ENCODE measurements at places on chromosomes 6 and 20.

GRCh38 chr6:140845701-140846100 is 1287.0 kb upstream of the GJE1 start:
- no peak for DNase-seq

GRCh38 chr6:5453546-5453945 is 192.2 kb downstream of the FARS2 start:
- DNase-seq: no peak

DNA sequence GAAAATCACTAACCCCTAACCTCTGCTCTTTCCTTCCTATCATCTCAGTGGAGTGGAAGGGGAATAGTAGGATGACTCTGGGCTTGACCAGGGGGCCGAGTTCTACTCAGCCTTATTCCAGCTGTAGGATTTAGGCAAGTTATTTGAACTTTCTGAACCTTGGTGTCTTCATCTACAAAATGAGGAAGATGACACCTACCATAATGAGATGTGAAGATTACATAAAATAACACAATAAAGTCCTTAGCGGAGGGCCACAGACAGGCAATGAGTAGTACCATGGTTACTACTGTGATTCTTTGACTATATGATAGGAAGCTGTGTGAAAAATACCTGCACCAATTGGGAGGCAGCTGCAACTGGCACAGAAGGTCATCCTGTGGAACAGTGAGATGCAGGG is 53.6 kb upstream of the PIM1 start:
- no peak for DNase-seq

GRCh38 chr6:47836639-47837038 is 54.8 kb downstream of the OPN5 start:
- no peak for DNase-seq

DNA sequence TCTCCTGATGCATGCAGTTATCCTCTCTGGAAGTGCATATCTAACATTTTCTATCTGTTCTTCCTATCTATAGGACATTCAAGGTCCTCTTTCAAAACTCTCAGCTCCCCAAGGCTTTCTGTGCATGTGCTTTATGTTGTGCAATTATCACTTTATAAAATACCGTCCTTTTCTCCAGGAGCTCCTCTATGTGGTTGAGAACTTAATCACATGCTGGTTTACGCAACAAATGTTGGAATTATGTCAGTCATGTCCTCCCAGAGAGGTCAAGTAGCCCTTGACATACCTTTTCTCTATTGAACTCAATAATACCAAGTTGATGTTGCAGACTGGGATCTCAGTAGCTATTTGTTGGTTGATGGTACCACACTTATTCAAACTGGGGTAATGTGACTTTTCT is 388.4 kb downstream of the BTBD3 start:
- DNase-seq: no peak

GRCh38 chr6:118606268-118606667 is 45.1 kb downstream of the CEP85L start:
- DNase-seq: no peak

DNA sequence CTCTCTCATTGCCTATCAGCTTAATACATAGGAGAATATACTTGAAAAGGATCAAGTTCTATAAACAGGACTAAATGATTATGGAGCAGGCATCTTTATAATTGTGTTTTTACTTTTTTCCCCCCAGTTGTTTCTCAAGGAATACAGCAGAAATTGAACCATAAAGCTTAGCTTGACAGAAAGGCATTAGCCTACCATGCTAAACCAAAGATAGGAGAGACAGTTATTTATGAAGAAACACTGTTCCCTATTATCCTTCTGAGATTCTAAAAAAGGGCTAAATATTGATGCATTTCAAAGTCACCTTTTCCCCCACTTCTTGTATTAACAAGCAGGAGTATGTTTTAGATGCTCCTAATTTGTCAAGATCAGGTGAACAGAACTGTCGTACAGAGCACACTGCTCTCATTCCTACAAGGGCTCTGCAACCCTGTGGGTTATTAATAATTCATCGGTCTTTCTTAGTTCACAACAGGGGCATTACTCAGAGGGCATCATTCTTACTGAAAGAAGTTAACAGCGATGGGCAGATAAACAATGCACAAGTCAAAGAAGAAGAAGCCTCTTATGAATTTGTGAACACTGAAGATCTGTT is 38.7 kb downstream of the PRKN start:
- DNase-seq: no peak

DNA sequence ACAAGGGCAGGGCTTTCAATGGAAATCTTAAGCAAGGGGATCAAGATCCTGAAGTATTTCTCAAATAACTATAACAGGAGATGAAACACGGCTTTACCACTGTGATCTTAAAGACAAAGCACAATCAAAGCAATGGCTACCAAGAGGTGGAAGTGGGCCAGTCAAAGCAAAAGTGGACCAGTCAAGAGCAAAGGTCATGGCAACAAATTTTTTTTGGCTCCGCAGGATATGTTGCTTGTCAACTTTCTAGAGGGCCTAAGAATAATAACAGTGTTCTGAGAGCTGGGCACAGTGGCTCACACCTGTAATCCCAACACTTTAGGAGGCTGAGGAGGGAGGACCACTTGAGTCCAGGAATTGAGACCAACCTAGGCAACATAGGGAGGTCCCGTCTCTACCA is 54.1 kb downstream of the ILRUN start:
- no peak for DNase-seq

DNA sequence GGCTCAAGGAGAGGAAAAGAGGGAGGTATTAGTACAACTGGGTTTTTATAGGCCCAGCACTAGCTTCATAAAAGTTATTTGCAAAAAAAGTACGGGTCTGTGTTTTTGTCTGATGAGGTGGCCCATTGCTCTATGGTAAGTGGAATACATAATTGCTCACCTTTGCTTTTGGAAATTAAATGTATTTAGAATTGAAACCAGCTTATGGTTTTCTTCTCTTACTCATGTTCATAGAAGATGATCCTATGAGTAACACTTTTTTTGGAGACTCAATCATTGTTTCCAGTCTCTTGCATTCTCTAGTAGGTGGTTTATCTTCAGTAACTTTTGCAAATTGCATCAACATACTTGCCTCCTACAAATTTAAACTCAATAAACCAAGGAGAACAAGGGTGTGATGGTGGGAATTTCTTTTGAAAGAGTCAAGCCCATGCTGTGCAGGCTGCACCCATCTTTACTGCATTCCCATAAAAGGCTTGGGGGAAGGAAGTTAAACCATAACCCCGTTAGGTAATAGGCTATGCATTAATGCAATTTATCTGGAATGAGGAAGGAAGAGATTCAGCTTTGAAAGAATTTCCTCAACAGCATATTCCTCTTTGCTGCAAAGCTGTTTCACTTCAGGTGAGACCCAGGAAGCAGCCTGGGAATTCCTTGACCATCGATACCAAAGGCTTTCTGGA is 48.5 kb upstream of the EDN1 start:
- DNase-seq: no peak

- no peak for DNase-seq
Observed at GRCh38 chr6:40693768-40694167, 106.6 kb upstream of the LRFN2 start.

DNA sequence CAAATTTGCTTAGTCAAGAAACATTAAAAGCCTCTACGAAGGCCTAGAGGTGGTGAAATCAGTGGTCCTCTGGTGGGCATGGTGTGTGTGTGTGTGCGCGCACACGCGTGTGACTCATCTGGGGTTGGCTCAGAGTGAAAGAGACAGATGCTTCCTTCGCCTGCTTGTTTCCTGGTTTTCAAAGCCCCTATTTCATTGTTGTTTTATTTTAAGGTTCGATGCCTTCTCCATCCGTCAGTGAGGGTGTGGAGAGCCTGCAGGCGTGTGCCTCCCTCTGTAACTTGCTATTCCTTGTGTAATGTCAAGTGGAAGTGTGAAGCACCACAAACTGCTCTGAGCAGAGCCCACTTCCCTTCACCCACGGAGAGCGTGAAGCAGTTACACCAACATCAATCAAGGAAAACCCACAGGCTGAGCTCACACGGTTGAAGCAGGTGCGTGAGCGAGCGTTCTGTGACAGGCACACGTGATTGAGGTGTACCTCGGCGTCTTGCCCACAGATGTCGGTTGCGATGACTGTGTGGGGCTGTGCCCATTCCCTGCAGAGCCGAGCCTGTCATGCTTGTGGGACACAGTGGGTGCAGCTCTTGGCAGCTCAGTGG is 233.9 kb downstream of the PRL start:
- DNase-seq: peak; percentile 28

- peak; percentile 46 for DNase-seq
Observed at GRCh38 chr6:31266567-31267360, 5.1 kb downstream of the HLA-C start.

All from CD4-positive, alpha-beta T cell treated with Interleukin-10 for 1 hour (primary cell).